ENCODE measurements at places on chromosomes 1 and 21. TPM values are rescaled to one million over a fixed set of nuclear protein-coding genes. Genes with fewer than 3 reads are reported as not detected.

GRCh38 chr1:9201401-9202239, 33.0 kb upstream of the H6PD start:
- peak; percentile 76 for DNase-seq

DNA sequence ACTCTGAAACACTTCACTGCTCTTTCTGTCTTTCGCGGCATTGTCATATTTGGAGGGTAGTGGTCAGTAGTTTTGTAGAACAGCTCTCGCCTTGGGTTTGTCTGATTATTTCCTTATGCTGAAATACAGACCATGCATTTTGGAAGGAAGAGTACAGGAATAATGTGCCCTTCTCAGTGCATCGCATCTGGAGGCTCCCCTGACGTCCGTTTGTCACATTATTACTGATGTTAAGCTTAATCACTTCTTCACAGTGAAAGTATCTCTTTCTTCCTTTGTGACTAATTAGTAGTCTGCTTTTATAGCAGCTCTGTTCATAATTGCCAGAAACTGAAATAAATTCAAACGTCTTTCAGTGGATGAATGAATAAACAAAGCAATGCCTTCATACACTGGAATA, 85.7 kb upstream of the CXADR start:
- DNase-seq, result no peak

- DNase-seq, result no peak
Observed at GRCh38 chr1:203098914-203099520, 13.2 kb upstream of the MYOG start.

DNA sequence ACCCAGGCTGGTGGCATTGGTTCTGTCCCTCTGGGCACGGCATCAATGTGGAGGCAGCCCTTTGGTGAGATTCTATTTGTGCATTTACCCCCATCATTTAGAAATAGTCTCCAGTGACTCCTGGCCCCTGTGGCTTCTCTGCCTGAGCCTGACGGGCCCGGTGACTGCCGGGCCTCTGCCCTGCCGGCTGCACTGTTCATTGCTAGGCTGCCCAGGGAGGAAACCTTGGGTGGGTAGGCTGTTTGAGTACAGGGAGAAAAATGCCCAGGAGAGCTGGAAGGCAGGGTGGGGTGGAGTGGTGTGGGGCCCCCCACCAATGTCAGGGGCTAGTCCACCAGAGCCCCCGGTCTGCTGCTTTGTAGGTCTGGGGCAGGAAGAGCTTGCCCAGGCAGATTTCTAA, 23.4 kb upstream of the EDN2 start:
- DNase-seq, result no peak

DNA sequence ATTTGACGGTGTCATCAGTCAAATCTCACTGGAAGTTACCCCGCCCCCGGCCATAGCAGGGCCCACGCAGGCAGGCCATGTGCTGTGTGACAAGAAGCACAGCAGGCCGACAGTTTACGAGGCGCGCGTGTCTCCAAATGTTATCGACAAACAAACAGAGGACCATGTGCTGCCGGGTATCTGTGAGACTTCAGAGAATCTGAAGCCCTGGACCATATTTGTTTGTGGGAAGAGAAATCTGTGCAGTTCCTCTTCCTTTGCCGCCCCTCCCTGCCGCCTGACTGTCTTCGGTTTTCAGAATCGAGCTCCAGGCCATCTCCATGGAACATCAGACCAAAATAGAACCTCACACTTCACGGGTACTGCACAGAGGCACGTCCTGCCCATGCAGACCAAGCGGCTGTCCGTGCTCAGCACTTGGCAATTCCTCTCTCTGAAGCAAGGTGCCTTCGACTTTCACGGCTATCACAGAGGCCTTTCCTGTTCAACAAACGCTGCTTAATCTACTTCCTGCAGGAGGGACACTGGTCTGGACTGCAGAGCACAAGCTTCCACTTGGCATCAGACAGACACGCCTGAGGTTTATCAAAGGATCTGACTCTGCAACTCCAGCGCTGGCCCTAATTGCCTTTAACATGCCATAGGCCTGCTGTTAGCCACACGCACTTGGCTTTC, 135.7 kb upstream of the KRTAP19-8 start:
- peak; percentile 65 for DNase-seq

- no peak for DNase-seq
Observed at GRCh38 chr1:203219934-203220333, 9.5 kb downstream of the CHIT1 start.

DNA sequence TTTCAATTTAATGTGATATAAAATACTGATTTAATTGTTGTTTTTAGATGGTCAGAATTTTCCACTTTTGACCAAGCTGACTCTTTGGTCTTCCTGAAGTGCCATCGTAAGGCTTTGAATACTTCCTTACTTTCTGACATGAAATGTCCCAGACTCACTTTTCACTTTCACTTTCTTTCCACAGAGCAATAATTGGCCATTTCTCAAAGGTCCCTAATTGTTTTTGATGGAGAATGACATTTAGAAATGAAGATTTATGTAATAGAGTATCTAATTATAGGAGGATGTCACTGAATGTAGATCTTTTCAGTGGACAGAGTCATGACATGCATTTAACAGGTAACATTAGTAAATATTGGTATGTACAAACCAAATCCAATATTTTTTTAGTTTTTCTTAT, 1141.6 kb downstream of the KCNT2 start:
- no peak for DNase-seq

GRCh38 chr1:162250004-162250730, 126.5 kb downstream of the SPATA46 start:
- DNase-seq, result no peak

- DNase-seq, result no peak
Observed at GRCh38 chr1:243842161-243842560, 7.9 kb downstream of the AKT3 start.

DNA sequence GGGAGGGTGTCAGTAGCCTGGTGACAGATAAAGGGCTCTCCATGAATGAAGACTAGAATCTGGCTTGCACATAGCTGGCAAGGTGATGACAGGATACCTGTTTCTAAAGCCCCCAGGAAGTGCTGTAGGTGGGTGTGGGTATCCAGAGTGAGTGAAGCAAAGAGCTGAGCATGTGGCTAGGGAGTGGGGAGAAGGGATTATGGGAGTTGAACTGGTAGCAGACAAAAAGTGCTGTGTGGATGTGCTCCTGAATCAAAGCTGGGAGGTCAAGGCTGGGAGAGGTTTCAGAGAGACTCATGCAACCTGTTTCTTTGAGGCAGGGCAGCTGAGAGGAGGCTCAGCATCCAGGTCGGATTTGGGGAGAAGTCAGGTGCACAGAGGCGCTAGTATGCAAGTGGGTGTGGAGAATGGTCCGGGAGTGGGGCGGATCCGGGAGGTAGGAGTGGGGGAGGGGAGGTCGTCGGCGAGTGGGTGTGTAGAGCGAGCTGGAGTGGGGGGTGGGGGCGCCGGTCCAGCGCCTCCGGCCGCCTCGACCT, 600 bp downstream of the ASTN1 start:
- DNase-seq, result no peak

GRCh38 chr1:206705191-206705590, 20.5 kb downstream of the MAPKAPK2 start:
- peak; percentile 91 for DNase-seq

DNA sequence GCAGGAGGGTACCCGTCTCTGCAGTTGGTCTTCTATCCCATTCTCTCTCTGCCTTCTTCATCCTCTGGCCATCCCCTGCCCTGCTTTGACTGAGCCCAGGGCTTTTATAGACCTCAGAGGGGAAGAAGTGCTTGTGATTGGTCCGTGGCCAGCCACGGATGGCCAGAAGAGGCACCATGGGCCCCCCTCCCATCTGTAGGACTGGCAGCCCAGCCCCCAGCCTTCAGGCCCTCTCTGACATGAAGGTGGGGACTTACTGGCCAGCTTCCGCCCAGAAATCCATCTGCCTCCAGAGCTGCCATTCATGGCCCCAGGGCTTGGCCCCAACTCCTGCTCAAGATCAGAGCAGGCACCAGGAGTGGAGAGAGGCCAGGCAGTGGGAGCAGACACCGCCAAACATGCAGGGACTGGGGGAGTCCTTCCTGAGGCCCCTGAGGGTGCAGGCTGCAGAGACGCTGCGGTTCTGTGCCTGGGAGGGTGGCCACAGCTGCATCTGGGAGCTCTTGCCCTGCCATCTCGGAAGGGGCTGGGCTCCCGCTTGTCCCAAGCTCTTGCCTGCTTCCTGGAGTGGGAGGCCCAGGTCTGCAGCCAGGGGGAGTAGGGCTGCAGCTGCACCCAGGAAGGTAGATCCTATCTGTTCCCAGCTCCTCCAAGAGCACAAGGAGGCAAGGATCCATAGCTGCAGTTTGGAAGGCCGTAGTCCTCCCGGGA, 698.6 kb upstream of the B3GALT2 start:
- no peak for DNase-seq

Gene CCDC27
- not detected for total RNA-seq

Gene APH1A
- 83.0 TPM for total RNA-seq

Gene PCP4
- 1.2 TPM for total RNA-seq
